CD4-positive, alpha-beta T cell treated with Interleukin-10 for 1 hour (primary cell): ENCODE measurements at places on chromosomes 3 and 15.

DNA sequence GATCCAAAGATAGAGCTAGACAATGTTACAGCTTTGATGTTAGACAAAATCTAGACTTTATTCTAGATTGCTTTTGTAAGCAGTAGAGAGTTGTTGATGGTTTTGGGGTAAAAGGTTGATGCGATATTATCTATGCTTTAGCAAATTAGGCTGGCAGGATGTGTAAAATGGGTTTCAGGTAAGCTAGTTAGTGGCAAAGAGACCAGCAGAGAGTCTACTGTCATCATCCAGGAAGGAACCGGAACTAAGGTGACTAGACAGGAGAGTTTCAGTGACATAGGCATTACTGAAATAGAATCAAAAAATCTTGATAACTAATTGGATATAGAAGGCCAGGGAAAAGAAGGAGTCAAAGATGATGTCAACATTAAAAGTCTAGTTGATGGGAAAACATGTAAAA lies 11.1 kb downstream of the OR5K2 start:
- DNase-seq = no peak

DNA sequence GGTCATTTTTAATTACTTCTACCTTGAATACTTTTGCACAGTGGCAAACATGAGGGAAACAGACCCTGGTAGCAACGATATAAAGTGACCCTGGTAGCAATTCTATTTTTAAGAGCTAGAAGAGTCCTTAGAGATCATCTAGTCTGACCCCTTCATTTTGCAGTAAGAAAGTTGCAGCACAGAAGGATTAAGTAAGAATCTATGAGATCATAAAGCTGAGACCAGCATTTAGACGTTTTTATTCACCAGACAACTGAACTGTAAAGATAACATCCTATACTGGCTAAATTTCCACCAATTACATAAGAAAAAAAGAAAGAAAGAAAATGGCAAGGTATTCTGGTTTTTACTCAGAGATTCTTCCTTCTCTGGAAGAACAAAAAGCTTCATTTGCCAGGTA lies 49.9 kb downstream of the LRRFIP2 start:
- no peak for DNase-seq

DNA sequence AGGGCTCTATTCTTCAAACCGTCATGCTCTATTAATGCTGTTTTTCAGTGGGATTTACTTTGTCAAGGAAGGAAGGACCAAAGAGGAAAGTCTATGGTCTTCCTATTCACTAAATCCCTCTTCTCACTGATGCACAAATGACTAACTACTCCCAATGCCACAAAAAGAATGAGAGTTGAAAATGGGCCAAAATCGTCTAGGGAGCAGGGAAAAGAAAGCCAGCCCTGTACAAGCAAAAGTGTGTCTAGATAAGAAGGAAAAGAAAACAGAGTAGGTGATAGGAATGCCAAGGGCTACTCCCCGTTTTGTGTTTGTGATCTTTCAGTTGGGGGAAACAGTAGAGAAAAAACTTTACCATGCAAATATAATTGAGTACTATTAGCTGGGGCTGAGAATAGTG lies 97.2 kb upstream of the TMCO5A start:
- no peak for DNase-seq

GRCh38 chr15:85618956-85619491 lies 175.7 kb downstream of the KLHL25 start:
- DNase-seq = peak; percentile 71

DNA sequence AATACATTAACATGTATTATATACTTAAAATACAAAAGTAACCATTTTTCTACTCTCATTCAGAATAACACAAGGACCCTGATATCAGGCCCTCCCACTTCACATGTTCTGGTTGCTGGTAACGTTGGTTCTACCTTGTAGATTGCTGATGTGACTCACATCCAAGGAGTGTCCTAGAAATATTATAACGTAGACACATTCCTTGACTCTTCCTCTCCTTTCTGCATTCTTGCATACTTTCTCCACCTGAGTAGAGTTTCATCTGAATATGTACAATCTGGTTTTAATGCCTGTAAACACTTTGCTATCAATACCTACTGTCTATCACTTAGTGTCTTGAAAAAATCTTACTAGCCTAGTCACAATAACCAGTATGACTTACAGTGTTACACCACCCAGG lies 35.0 kb upstream of the NEDD4 start:
- no peak for DNase-seq

DNA sequence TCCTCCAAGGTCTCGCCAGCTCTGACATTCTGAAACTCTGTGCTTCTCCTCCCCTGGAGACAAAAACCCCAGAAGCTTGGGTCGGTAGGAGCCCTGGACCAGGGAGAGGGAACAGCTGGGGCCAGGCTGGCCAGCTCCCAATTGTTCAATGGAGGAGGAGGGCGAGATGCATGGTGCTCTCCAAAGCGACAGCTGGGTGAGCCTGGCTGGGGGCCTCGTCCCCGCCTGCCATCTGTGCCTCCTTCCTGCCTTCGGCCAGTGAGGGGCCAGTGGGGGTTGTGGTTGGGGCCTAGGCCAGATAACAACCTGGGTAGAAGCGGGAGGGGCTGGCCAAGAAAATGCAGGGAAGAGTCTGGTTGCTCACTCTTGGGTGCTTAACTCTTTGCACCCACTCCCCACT lies 79.4 kb downstream of the CORO2B start:
- DNase-seq = no peak

DNA sequence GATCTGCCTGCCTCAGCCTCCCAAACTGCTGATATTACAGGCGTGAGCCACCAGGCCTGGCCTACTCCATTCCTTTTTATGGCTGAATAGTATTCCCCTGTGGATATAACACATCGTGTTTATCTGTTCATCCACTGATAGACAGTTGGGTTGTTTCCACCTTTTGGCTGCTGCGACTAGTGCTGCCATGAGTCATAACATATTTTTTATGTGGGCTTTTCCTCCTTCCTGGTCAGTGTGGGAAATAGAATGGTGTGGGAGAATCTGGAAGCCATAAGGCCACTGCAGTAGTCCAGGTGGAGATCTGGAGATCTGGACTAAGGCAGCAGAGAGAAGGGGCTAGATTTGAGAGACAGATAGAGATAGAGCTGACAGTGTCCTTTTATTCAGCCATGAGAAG lies 16.2 kb downstream of the LCMT2 start:
- no peak for DNase-seq

DNA sequence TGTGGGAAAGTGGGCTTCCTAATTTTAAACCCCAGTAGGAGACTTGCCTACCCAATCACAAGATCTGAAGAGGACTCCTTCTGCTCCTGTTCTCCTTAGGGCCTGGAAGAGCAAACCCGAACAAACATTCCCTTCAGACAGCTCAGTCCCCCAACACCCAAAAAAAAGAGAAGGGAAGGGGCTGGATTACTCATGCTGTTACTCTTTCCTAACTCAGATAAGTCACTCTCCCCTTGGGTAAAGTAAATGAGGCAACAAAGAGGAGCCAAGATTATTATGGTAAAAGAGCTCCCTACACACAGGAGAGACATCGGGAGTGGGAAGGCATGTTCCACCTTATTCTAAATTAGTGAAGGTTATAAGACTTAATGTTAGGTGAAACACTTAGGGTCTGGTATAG lies 18.1 kb upstream of the LEKR1 start:
- DNase-seq = no peak

DNA sequence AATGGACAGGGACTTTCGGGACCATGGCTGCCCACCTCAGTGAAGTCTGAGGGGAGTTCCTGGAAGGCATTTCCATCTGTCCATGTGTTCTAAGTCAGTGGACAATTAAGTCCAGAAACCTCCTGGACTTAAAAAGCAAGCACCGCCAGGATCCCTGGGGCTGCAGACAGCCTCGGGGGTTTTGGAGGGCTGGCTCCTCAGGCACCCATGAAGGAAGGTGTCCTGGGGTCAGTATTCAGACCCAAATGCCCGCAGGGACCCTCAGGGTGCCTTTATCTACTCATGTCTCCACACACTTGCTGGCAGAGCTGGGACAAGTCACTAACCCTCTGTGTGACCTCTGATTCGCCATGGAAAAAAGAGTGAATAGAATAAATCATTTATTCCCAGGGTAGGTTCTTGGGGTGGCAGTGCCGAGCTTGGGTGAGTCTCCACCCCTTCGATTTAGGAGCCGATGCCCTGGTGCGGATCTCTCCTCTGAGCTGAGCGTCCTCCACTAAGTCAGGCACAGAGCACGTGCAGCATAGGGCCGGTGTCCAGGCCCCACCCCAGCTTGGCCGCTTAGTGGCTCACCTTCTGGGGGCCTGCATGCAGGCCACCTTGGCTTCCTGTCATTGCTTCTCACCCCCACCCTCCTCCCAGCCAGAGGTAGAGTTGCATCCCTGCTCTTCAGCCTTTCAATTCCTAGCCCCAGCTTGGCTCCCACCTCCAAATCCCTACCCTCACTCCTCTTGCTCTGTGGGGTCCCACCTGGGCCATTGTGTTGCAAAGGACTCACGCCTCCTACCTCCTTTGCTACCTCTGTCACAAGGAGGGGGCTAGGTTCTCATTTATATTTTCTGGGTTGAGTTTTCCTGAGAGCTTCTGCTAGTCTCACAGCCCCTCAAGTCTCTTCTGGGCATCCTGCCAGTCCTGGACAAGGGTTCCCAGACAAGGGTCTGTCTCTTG lies 19.9 kb downstream of the SLC6A6 start:
- no peak for DNase-seq

DNA sequence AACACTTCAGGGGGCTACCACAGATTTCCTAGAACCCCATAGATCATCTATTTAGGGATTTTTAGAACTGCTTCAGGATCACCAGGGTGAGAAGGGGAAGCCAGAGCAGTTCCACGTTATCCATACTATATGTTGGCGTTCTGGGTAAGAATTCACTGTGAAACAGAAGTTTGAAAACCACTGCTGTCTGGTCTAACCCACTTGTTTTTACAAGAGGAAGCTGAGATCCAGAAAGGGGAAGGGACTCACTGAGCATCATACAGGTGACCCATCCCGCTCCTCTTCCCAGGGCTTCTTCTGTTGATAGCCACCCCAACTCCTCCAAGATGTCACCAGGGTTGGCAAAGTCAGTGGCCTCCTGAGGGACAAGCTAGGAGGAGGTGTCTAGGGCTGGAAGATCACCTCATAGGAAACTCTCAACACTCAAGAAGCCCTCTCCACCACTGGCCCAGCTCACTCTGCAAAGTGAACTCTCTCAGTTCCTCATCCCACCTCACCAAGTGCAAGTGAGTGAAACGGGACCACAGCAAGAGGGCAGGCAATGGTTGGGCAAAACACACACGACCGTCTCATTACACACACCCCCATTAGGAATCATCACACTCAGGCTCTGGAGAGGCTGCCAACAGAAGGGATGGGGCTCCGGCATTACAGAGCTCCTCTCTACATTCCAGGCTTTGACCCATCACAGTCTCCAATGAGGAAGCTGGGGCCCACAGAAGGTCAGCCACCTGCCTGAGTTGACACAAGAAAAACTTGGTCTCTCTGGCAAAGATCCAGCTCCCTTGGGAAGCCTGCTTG lies 1.8 kb downstream of the DAPK2 start:
- DNase-seq = no peak

GRCh38 chr3:8565376-8565775 lies 63.8 kb downstream of the LMCD1 start:
- DNase-seq = no peak

DNA sequence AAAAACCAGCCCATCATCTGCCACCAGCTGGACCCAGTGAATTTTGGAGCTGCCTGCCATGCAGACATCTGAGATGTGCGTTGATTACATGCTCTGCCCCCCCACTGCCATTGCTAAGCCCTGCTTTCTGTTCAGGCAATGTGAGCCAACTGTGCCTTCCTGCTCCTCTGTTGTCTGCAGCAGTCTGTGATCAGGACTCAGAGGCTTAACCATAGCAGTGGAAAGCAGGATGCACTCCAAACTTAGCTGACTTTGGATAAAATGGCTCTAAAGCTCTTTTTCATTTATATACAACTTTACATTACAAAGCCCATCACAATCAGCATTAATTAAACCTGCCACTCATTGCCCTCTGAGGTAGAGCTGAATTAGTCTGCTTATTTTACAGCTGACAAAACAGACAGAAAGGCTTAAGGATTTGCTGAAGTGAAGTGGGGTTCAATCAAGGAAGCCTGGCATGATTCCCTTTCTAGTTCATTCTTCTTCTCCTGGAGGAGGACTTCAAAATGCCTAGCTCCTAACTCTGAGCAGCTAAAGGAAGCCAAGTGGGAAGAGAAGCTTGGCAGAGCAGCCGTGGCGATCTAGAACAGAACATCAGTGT lies 15.7 kb upstream of the RPS27L start:
- no peak for DNase-seq

DNA sequence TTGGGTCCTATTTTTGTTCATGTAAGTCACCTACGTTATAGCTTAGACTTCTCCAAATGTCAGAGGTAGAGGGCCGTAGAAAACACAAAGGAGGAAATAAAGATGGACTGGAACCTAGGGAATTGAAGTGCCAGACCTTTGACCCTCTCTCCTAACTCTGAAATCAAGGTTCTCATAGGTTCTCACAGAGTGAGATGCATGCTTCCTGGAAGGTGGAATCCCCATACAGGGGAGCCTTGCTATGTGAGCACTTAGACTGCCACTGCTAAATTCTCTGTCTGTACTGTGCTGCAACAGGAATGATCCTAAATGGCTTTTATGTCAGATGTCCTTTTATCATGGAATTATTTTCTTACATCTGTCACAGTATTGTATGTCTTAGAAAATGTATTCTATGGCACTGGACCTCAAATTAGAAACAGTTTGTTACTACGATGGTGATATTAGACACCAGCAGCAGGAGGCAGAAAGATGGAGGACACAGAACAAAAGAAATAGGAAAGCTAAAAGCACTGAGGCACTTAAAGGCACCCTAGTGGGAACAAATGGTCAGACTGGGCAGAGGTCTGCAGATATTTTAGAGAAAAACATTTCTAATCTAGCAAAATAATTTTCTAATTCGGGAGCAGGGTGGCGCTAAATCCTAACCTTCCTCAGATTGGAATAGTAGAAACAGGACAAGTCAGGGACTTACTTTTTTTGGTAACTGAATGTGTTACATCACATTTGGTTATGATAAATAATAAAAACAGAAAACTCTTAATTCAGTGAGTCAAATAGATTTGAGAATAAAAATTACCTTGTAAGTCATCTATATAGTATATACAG lies 60.2 kb upstream of the CDAN1 start:
- DNase-seq = no peak

DNA sequence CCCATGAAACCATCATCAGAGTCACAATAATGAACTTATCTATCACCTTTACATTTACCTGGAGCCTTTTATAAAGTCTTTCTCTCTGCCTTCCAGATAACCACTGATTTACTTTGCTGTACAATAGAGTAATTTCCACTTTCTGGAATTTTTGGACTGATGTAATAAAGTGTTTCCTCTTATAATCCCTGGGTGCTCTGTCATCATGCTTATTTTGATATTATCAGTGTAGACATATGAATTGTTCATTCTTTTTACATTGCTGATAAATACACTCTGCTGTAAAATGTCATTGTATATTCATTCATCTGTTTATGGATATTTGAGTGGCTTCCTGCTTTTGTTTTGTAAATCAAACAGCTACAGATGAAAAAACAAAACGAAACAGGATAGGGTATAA lies 27.0 kb upstream of the IREB2 start:
- no peak for DNase-seq

GRCh38 chr3:36477655-36478054 lies 97.4 kb downstream of the STAC start:
- no peak for DNase-seq

GRCh38 chr3:13834258-13835035 lies 45.4 kb downstream of the WNT7A start:
- no peak for DNase-seq
